Ovary (tissue), 10 donors: ENCODE measurements at places on chromosomes 4 and X. TPM values are rescaled to one million over a fixed set of nuclear protein-coding genes. Genes with fewer than 3 reads are reported as not detected.

ZBED1 gene
- total RNA-seq = 25.3 TPM

AFF2 gene
- 5.4 TPM for total RNA-seq

XAGE1A gene
- total RNA-seq = not detected

- H3K4me1 ChIP-seq = no peaks in the 10 kb centered on the region
- H3K4me3 ChIP-seq = no peak overlapping the region
- no peak for DNase-seq
- H3K36me3 ChIP-seq = no peaks in the 10 kb centered on the region
- no peak overlapping the region for H3K27ac ChIP-seq
- no peaks in the 10 kb centered on the region for H3K27me3 ChIP-seq
Measured at GRCh38 chrX:132181364-132181763, 37.9 kb downstream of the RAP2C start.

DNA sequence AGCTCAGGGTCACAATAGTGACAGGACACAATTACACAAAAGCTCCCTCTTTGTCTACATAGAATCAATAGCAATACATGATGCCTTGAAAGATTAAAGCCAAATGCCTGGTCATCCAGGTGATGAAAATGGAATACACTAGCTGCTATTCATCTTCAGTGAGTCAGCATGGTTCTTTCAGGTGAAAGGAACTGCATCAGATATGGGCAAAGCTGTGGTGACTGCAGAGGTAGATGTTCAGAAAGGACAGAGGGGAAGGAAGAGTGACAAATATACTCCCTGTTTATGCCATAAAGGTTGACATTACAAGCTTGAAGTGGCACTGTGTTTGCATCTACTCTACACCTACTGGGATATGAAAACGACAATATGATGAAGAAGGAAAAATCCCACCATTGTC lies 20.0 kb upstream of the FTHL17 start:
- no peaks in the 10 kb centered on the region for H3K4me1 ChIP-seq
- no peaks in the 10 kb centered on the region for H3K36me3 ChIP-seq
- H3K4me3 ChIP-seq = no peak overlapping the region
- DNase-seq = no peak

DNA sequence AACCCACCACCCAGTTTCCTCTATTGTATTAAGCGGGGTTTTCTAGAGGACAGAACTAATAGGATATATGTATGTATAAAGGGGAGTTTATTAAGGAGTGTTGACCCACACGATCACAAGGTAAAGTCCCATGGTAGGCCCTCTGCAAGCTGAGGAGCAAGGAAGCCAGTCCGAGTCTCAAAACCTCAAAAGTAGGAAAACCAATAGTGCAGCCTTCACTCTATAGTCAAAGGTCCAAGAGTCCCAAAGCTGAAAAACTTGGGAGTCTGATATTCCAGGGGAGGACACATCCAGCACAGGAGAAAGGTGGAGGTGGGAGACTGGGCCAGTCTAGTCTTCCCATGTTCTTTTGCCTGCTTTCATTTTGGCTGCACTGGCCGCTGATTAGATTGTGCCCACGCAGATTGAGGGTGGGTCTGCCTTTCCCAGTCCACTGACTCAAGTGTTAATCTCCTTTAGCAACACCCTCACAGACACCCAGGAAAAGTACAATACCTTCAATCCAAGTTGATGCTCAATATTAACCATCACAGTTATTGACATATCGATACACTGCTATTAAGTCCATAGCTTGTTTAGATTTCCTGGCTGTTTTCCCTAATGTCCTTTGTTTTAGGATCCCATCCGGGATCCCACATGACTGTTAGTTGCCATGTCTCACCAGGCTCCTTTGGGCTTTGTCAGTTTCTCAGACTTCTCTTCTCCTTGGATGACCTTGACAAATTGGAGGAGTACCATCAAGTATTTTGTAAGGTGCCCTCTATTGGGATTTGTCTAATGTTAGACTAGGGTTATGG lies 12.2 kb downstream of the UCHL1 start:
- no peaks in the 10 kb centered on the region for H3K36me3 ChIP-seq
- H3K4me3 ChIP-seq = no peak overlapping the region
- no peak overlapping the region for H3K27ac ChIP-seq
- no peaks in the 10 kb centered on the region for H3K27me3 ChIP-seq
- H3K4me1 ChIP-seq = no peaks in the 10 kb centered on the region
- DNase-seq = no peak
